ENCODE measurements at places on chromosomes 1 and 21.

DNA sequence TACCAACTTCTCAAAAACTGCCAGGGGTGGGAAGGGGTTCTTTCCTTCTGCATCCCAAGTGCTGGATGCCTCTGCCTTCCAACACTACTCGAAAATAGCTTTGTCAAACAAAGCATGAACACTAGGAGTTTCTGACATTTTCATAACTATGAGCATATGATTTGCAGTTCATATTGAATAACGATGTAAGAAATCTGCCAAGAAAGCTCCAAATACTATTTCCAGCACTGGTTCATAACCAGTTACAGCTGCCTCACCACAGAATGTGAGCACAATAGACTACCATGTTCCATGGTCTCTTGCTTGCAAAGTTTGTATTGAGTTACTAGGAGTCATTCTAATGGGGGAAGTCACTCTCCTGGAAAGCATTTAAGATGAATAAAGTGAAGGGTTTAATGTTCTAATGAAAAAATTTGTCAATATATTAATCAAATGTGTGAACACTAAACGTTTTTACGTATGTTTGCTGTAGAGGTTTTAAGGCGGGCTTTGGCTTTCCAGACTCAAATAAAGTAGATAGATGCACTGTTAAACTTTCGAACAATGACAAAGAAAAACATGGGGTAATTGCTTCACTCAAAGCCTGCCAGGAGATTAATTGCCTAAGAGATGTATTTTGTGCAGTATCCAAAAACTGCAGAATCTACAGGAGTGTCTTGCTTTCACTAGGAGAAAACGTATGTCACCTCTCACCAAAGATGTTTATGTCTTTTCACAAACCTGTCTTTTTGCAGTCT, 78.6 kb upstream of the UBE2U start:
- DNase-seq: no peak

DNA sequence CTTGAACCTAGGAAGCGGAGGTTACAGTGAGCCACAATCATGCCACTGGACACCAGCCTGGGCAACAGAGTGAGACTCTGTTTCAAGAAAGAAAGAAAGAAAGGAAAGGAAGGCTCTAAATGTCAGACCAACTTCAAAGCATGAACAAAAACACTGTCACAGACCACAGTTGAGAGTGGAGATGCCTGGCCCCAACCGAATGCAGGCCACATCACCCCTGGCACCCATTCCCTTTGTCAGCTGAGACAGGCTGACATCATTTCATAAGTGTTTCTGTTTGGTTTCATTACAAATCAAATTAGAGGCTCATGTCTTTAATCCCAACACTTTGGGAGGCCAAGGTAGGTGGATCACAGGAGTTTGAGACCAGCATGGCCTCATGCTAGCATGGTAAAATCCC, 28.6 kb upstream of the NADK start:
- DNase-seq: no peak

DNA sequence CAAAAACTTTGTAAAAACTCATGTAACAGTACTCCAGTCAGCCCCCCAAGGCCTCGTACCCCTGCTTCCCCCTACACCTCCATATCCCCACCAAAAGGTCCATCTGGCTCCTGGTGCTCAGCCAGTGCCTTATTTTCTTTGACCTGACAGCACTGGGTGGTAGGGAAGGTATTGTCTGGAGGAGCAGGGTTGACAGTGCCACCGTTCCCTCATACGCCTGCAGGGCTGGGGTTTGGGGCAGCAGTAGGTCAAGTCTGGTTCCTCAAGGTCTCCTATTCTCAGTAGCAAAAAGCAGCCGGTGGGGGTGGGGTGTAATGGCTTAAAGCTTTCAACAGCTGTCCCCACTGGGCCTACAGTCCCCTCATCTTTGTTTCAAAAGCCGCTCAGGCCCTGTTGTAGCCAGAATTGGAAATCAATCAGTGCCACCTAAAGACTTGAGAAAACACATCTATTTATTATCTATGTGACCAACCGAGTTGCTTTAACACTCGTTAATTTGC, 25.3 kb upstream of the TTF2 start:
- DNase-seq: no peak

DNA sequence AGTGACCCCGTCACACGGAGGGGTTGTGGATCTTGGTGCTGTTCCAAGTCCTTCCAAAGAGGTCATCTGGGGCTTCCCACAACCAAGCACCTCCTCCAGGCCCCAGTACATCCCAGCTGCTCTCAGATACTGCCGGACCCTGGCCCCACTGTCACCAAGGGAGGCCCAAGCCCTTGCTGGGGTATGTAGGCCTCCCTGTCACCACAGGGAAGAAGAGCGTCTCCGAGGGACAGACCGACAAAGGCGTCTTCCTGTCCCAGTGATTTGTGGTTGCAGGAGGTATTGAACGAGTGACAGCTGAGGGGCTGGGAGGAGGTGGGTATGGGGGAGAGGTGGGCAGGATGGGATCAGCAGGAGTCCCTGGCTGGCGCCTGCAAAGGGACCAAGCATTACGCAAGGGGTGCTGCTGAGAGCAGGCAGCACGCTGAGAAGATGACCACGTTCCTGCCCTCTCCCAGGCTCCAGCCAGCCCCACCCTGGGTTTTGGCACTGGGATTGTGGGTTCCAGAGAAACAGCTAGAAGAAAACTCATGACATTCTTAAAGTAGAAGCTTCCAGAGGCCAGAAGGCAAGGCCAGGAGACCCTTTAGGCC, 29.7 kb downstream of the LRP8 start:
- no peak for DNase-seq

DNA sequence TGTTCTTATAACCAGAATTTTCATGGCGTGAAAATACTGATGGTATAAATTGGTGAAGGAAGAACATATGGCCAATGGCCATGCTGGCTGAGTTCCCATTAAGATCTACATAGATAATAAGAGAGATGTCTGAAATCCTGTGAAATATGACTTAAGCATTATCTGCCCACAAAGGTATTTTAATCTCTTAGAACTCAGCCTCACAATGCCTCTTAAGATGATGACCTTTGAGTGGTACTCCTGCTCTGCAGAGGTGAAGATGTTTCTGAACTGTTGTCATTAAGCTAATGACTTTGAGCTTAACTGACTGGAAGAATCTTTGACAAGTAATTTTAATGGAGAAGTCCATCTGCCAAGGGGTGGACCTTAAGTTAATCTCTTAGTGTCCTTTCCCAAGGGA, 148.7 kb downstream of the ZNF326 start:
- no peak for DNase-seq

- no peak for DNase-seq
Measured at GRCh38 chr1:17575797-17576518, 36.5 kb downstream of the ARHGEF10L start.

GRCh38 chr1:117627546-117628130, 21.8 kb downstream of the TENT5C start:
- peak; percentile 49 for DNase-seq

DNA sequence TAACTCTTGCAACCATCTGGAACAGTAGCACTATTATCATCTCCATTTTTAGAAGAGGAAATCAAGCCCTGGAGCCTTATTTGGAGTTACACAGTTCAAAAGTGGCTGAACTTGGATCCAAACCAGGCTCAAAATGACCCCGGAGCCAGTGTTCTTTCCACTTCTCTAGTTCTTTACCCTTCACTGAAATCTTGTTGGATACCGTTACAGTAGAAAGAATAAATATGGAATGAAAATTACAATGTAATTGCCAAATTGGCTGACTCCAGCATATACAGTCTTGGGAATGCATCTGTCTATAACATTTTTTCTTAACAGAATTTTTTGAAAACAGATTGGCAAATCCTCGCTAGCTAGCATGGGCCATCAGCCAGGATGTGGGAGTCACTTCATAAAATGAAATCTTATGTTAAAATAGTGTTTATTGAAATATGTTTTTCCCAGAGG, 261.4 kb downstream of the CTH start:
- no peak for DNase-seq

GRCh38 chr1:55288245-55288644, 73.1 kb upstream of the USP24 start:
- no peak for DNase-seq

- DNase-seq: no peak
Measured at GRCh38 chr1:28646040-28646439, 2.4 kb upstream of the RNU11 start.

DNA sequence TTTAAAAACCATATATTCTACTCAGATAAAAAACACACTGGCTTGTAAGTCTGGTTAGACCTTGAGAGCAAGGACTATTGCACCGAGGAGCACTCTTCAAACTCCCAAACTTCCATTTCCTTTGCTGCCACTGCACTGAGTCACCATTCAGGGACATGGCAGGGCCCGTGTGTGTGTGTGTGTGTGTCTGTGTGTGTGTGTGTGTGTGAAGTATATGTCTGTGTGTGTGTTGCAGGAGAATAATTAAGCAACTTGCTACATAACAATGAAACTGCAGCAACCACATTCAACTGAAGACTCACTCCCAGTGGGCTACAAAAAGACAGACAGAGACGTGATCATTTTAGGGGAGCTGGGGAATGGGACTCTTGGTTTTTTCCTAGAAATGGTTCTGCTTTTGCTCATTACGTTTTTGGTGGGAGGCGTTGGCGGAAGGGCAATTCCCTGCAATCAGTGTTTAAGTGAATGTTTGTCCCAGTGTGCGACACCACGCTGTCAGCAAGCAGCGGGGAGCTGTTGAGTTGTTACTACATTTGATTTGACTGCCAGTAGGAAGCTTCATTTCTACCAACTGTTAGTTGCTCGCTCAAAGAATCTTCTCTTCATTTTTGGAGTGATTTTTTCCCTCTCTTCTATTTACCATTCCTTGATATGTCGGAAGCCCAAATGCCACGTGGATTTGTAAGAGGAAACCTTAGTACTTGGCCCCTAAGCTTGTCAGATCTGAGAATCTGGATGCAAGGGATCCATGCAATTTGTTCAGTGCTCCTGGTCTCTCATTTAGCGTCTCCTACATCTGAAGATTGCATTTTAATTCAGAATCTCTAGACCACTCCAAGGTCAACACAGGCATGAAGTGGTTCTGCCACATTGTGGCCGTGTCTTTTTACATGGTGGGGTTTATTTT, 36.1 kb downstream of the ESRRG start:
- DNase-seq: no peak

GRCh38 chr1:151819976-151820623, 11.5 kb downstream of the RORC start:
- DNase-seq: no peak

DNA sequence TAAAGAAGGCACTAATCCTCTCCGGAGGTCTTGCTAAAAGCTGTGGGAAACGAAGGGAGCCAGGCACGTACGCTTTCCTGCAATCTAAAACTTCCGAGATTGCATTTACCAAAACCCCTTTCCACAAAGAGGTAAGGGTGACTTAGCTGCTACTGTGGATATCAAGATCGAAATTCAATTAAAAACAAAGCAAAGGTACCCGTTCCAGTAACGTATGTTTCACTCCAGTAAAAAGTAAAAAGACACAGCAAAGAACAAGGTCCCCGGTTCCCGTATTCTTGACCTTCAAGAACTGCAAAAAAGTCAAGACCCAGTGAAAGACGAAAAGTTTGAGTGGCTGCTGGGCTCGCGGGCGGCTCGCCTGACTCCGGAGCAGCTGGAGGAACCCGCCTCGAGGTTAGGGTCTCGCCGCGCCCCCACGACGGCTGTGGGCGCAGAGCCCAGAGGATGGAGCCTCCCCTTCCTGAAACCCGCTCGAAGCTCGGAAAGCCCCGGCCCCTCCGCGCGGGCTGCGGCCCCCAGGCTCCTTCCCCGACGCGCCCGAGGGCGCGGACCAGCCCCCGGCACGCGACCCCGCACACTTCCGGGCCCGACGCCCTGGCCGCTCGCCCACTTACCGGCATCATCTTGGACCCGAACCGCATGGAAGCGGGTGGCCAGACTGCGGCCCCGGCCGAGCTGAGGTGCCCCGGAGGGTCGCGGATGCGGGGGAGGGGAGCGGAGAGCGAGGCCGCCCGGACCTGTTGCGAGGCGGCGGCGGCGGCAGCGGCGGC, 524 bp downstream of the TP53BP2 start:
- peak; percentile 71 for DNase-seq

- no peak for DNase-seq
Measured at GRCh38 chr1:41513383-41513735, 28.9 kb upstream of the EDN2 start.

- DNase-seq: no peak
Measured at GRCh38 chr1:87953121-87953520, 624.4 kb downstream of the LMO4 start.

DNA sequence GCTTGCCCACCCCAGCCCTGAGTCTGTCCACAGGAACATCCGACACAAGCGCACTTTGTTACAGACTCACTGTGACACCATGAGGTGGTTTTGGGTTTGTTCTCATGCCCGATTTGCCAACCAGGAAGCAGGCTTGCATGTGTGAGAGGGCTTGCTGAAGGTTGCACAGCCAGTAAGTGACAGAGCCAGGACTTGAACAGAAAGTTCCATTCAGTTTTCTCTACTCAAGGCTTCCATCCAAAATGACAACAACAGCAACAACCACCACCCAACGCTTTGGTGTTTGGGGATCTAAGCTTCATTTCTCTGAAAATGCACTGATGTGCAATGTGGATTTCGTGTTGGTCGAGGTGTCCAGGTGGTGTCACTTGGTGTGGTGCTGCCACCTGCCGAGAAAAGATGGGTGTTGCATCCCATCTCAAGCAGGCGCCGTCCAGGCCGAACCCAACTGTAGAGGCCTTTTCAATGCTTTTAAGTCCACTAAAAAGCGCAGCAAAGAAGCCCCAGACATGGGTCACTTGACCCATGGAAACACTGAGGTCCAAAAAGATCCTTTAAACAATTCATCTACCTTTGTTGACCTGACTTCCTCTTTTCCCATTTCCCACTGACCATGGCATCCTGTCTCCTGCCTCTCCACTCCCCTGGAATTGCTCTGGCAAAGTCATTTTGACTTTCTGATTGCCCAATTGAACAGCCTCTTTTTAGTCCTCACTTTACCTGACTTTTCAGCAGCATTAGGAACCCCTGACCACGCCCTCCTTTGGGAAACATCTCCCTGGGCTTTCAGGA, 12.2 kb downstream of the CITED4 start:
- DNase-seq: peak; percentile 89

DNA sequence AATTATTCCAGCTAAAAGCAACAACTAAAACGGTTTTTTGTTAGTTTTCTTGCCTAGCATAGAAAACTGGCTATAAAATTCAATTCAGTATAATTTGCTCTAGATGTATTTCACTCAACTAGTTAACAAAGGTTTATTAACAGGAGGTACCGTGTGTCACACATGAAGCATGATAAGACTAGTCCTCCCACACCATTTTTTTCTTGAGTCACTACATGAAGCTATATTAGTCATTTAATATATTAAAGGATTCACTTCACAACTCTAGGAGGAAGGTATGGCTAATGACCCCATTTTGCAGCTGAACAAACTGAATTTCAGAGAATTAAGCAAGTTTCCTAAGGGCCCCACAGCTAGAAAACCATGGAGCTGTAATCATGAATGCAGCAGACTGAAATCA, 307.8 kb upstream of the USP25 start:
- DNase-seq: no peak

- DNase-seq: no peak
Measured at GRCh38 chr1:172940174-172940855, 110.4 kb downstream of the TNFSF18 start.

- peak; percentile 92 for DNase-seq
Measured at GRCh38 chr1:12604114-12604874, 13.7 kb downstream of the DHRS3 start.

DNA sequence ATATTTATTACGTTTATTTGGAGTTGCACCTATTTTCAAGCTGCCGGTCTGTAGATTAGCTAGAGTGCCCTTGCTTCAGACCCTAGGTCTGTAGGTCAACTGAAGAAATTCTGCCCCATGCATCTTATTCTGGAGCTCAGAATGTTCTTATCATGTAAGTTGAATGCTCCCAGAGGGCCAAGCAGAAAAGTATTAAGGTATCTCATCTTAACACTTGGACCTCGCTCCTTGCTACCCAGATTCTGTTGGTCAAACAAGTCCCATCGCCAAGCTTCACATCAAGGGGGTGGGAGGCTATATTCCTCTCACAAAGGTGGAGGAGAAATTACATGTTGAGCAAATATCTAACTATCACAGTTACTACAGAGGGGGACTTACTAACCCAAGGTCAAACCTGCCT, 187.7 kb downstream of the C1orf94 start:
- no peak for DNase-seq

Measured in hematopoietic multipotent progenitor cell treated with erythropoietin and hydrocortisone succinate and interleukin-3 and kit ligand, for 4 days (in vitro differentiated cells).